ENCODE measurements at places on chromosomes 1 and 21.

DNA sequence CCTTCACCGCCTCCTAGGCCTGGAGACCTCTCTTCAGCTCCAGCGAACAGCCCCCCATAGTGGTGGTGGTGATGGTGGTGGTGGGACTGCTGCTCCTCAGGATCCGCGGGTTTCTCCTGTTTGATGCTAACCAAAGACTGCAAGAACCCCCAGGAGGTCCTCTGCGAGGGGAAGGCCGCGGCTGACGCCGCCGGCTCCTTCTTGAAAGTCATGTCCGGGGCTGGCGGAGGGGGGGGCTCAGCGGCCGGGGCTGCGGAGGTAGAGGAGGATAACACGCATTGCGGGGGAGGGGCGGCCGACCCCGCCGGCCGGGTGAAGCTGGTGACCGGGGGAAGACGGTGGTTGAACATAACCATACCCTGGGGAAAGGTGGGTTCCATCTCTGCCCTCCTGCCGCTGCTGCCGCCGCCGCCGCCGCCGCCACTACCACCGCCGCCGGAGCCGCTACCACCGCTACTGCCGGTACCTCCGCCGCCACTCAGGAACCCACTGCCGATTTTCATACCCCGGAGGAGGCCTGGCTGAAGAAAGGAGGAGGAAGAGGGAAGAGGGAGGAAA lies 554 bp downstream of the ZNF281 start:
- H3K36me3 ChIP-seq = peaks cover 45% of the 10 kb centered on the region
- peak overlapping the region; percentile 69 for H3K27ac ChIP-seq
- peak overlapping the region; percentile 89 for H3K4me3 ChIP-seq
- no peaks in the 10 kb centered on the region for H3K27me3 ChIP-seq

GRCh38 chr1:241962153-241962552 lies 4.6 kb downstream of the BECN2 start:
- H3K4me1 ChIP-seq = peaks cover 1% of the 10 kb centered on the region
- H3K27ac ChIP-seq = no peak overlapping the region
- no peak overlapping the region for H3K4me3 ChIP-seq
- no peak for DNase-seq
- no peaks in the 10 kb centered on the region for H3K27me3 ChIP-seq

GRCh38 chr1:19720174-19720573 lies 55.5 kb downstream of the HTR6 start:
- H3K27me3 ChIP-seq = no peaks in the 10 kb centered on the region
- peaks cover 2% of the 10 kb centered on the region for H3K4me1 ChIP-seq
- H3K36me3 ChIP-seq = peaks cover 13% of the 10 kb centered on the region
- no peak overlapping the region for H3K4me3 ChIP-seq
- no peak for DNase-seq
- no peak overlapping the region for H3K27ac ChIP-seq

DNA sequence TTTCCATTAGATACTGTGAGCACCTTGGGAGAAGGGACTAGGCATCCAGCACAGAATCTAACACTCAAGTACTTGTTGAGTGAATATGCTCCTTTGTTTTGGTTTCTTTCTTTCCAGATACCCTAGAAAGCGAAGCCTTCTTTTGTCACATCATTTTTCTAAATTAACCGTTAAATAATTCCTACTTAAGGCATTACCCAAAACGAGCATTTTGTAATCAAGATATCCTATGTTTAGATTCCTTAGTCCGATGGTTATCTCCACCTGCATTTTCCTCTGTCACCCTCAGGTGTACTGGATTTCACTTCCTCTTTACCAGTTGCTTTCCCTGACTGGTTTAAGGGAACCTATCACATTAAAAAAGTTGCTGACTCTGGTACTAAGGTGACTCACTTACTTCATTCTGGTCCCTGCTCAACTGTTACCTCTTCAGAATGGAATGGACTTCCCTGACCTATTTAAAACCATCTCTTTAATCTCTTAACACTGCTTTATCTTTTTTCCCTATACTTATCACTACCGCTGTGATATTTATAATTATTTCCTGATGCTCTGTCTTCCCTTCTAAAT lies 3.2 kb downstream of the B3GALNT2 start:
- H3K4me1 ChIP-seq = no peaks in the 10 kb centered on the region
- peak; percentile 15 for DNase-seq
- H3K4me3 ChIP-seq = no peak overlapping the region
- no peak overlapping the region for H3K27ac ChIP-seq
- H3K27me3 ChIP-seq = no peaks in the 10 kb centered on the region
- no peaks in the 10 kb centered on the region for H3K36me3 ChIP-seq

GRCh38 chr1:30372792-30373433 lies 350.5 kb downstream of the MATN1 start:
- H3K4me3 ChIP-seq = no peak overlapping the region
- H3K27ac ChIP-seq = no peak overlapping the region
- H3K4me1 ChIP-seq = no peaks in the 10 kb centered on the region
- H3K27me3 ChIP-seq = peaks cover 54% of the 10 kb centered on the region

DNA sequence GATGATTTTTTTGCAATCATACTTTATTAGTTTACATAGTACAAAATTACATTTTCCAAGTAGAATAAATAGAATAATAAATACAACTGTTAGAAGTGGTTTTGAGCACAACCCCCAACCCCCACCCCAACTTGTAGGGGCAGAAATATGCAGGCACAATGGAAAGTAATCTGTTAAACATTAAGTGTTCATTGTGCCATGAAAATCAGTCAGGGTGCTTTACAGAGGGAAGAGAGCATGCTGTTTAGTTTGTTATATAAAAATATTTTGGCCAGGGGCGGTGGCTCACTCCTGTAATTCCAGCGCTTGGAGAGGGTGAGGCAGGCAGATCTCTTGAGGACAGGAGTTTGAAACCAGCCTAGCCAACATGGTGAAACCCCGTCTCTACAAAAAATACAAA lies 2.6 kb downstream of the OR10T2 start:
- no peaks in the 10 kb centered on the region for H3K4me1 ChIP-seq
- no peak overlapping the region for H3K4me3 ChIP-seq
- no peak for DNase-seq
- no peaks in the 10 kb centered on the region for H3K27me3 ChIP-seq
- no peak overlapping the region for H3K27ac ChIP-seq
- no peaks in the 10 kb centered on the region for H3K36me3 ChIP-seq

- H3K4me1 ChIP-seq = no peaks in the 10 kb centered on the region
- no peak for DNase-seq
- H3K27ac ChIP-seq = no peak overlapping the region
- H3K27me3 ChIP-seq = no peaks in the 10 kb centered on the region
- H3K36me3 ChIP-seq = no peaks in the 10 kb centered on the region
These were observed 31.5 kb downstream of the PAPPA2 start for GRCh38 chr1:176494436-176494835.

GRCh38 chr1:190147616-190148015 lies 330.0 kb downstream of the BRINP3 start:
- no peak overlapping the region for H3K4me3 ChIP-seq
- DNase-seq = no peak
- no peaks in the 10 kb centered on the region for H3K4me1 ChIP-seq
- H3K36me3 ChIP-seq = no peaks in the 10 kb centered on the region
- no peak overlapping the region for H3K27ac ChIP-seq

DNA sequence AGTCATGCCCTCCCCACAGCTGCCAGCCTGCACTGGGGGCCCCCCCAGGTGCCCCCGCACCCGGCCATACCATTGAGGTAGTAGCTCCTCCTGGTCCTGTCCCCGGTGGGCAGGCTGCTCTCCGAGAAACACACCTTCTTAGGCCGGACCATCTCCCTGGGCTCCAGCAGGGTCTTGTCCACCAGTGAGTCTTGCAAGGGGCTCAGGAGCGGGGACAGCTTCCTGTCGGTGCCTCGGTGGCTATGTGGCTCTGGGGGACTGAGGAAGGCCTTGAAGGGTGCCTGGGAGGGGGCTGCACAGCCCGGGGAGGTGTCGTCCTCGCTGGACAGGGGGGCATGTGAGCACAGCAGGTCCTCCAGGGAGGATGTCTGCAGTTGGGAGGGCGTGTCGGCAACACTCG lies 12.9 kb upstream of the FTCD start:
- H3K4me3 ChIP-seq = no peak overlapping the region
- H3K27me3 ChIP-seq = no peaks in the 10 kb centered on the region
- H3K4me1 ChIP-seq = no peaks in the 10 kb centered on the region
- peaks cover 2% of the 10 kb centered on the region for H3K36me3 ChIP-seq
- H3K27ac ChIP-seq = no peak overlapping the region
- DNase-seq = no peak

GRCh38 chr1:100722221-100722620 lies 2.7 kb downstream of the VCAM1 start:
- no peaks in the 10 kb centered on the region for H3K27me3 ChIP-seq
- no peak for DNase-seq
- H3K4me3 ChIP-seq = no peak overlapping the region
- H3K4me1 ChIP-seq = peaks cover 1% of the 10 kb centered on the region
- no peak overlapping the region for H3K27ac ChIP-seq
- H3K36me3 ChIP-seq = no peaks in the 10 kb centered on the region

DNA sequence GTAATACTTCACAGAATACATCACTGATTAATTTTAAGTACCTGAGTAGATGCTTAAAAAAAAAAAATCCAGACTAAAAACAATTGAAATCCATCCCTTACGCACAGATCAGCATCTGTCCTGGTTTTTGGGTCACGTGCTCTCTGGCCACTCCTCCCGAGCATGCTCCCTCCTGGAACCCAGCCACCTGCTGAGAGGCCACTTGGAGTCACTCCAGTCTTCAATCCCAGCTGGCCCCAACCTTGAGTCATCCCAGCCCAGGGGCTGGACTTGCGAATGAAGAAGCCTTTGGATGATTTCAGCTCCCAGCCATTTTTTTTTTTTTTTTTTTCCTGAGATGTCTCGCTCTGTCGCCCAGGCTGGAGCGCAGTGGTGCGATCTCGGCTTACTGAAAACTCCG lies 8.9 kb downstream of the MAP1LC3C start:
- peaks cover 11% of the 10 kb centered on the region for H3K4me1 ChIP-seq
- no peaks in the 10 kb centered on the region for H3K36me3 ChIP-seq
- H3K27me3 ChIP-seq = no peaks in the 10 kb centered on the region
- peak; percentile 70 for DNase-seq

GRCh38 chr1:11151114-11151513 lies 38.0 kb upstream of the ANGPTL7 start:
- no peak overlapping the region for H3K4me3 ChIP-seq
- H3K27me3 ChIP-seq = no peaks in the 10 kb centered on the region
- H3K4me1 ChIP-seq = peaks cover 4% of the 10 kb centered on the region

GRCh38 chr1:25700626-25701025 lies 84.0 kb downstream of the MAN1C1 start:
- no peaks in the 10 kb centered on the region for H3K36me3 ChIP-seq
- H3K4me1 ChIP-seq = peaks cover 15% of the 10 kb centered on the region
- H3K4me3 ChIP-seq = no peak overlapping the region
- no peak overlapping the region for H3K27ac ChIP-seq

DNA sequence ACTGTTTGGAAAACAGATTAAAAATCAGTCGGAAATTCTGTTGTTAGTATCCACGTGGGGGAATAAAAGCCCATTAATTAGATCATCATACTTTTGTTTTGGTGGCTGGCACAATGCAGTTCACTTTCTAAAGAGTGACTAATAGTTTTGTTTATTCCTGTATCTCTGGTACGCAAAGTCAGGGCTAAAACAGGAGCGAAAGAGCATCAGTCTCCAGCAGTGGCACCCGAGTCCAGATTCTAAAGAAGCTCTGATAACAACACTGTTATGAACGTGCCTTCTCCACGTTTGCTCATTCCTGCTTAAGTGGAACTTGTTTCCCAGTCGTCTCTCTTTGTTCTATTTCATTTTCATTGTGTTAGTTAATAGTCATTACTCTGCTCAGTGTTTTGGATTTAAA lies 69.6 kb downstream of the HSPA13 start:
- H3K27me3 ChIP-seq = no peaks in the 10 kb centered on the region
- no peak overlapping the region for H3K4me3 ChIP-seq
- DNase-seq = no peak
- H3K4me1 ChIP-seq = no peaks in the 10 kb centered on the region
- H3K27ac ChIP-seq = no peak overlapping the region
- no peaks in the 10 kb centered on the region for H3K36me3 ChIP-seq

DNA sequence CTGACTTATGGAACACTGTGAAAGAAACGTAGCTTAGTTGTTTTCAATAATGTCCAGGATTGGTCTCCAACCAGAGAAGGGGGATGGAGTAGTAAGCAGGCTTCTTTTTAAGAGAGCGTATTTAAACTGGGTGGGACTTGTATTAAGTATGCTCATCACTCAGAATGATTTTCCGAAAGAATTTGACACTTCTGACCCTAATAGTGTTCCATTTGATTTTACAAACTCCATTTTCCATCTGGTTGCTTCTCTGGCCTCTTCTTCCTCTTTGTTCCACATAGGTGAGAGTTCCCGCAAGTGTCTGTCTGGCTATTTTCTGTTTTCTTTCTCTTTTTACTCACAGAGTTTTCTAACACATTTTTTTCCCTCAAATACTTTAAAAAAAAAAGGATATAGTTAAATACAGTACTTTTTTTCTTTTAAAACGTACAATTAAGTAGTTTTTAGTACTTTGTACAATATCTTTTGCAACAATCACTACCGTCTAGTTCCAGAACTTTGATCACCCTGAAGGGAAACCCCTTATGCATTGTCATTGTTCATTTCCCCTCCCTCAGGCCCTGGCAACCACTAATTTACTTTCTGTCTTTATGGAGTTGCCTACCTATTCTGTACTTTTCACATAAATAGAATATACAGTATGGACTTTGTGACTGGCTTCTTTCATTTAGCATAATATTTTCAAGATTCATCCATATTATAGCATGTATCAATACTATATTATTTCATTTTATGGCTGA lies 67.0 kb downstream of the RASAL2 start:
- DNase-seq = no peak
- H3K36me3 ChIP-seq = no peaks in the 10 kb centered on the region
- H3K27ac ChIP-seq = no peak overlapping the region
- peaks cover 4% of the 10 kb centered on the region for H3K4me1 ChIP-seq

DNA sequence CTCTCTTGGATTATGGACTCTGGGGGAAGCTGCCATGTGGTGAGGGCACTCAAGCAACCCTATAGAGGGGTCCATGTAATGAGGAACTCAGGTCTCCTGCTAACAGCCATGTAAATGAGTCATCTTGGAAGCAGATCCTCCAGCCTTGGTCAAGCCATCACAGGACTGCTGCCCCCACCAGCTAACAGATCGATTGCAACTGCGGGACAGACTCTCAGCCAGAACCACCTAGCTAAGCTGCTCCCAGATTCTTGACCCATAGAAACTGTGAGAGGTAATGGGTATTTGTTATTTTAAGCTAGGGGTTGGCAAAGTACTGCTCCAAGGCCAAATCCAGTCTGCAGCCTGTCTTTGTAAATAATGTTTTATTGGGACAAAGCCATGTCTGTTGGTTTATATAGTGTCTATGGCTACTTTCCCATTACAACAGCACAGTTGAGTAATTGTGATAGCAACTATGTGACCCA lies 27.6 kb upstream of the MAP3K7CL start:
- H3K36me3 ChIP-seq = peaks cover 7% of the 10 kb centered on the region
- H3K4me3 ChIP-seq = no peak overlapping the region
- H3K27ac ChIP-seq = no peak overlapping the region
- peaks cover 7% of the 10 kb centered on the region for H3K4me1 ChIP-seq

- no peaks in the 10 kb centered on the region for H3K27me3 ChIP-seq
- H3K4me1 ChIP-seq = peaks cover 2% of the 10 kb centered on the region
- no peaks in the 10 kb centered on the region for H3K36me3 ChIP-seq
- peak; percentile 88 for DNase-seq
- H3K4me3 ChIP-seq = no peak overlapping the region
These were observed 8.0 kb upstream of the B4GALT3 start for GRCh38 chr1:161185282-161185682.

- H3K27ac ChIP-seq = no peak overlapping the region
- no peaks in the 10 kb centered on the region for H3K4me1 ChIP-seq
- no peaks in the 10 kb centered on the region for H3K27me3 ChIP-seq
- H3K36me3 ChIP-seq = no peaks in the 10 kb centered on the region
- DNase-seq = no peak
These were observed 1120.3 kb downstream of the BRINP3 start for GRCh38 chr1:189357317-189357716.

Data from mesenchymal stem cell (in vitro differentiated cells and primary cell).